ENCODE measurements at places on chromosomes 3 and 15. TPM values are rescaled to one million over a fixed set of nuclear protein-coding genes. Genes with fewer than 3 reads are reported as not detected.
A peak's percentile ranks its signal among the peaks of the same experiment; 100 is the strongest.

- DNase-seq = peak; percentile 92
Observed at GRCh38 chr15:69668963-69669362, 216.3 kb downstream of the RPLP1 start.

DNA sequence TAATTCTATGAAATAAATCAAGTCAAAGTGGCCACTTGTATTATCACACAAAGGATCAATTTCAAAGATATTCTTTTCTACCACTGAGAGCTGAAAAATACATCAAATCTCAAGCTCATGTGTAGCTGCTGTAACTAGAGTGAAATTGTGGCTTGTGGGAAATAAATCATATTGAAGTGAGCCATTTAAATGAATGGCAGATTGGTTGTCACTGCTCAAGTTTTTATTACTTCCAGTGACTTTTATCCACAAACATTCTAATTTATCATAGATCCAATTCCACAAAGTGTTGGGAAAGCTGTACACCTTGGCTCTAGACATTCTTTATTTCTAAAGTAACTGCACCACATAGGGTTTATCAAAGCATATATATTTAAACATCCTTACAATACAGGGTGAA is 285.4 kb downstream of the CNTN3 start:
- no peak for DNase-seq

- DNase-seq = peak; percentile 63
Observed at GRCh38 chr3:176919836-176920765, 277.2 kb downstream of the TBL1XR1 start.

- DNase-seq = no peak
Observed at GRCh38 chr3:14479591-14479990, 60.6 kb downstream of the GRIP2 start.

GRCh38 chr15:98865397-98866339 is 141.9 kb downstream of the PGPEP1L start:
- no peak for DNase-seq

- no peak for DNase-seq
Observed at GRCh38 chr3:73697020-73697419, 72.3 kb upstream of the PDZRN3 start.

EPB42 gene
- total RNA-seq = not detected

GRCh38 chr15:92393980-92394308 is 263 bp downstream of the ST8SIA2 start:
- DNase-seq = no peak

GRCh38 chr15:78224023-78224411 is 10.3 kb downstream of the ACSBG1 start:
- DNase-seq = no peak
